Iris pigment epithelial cell (primary cell): ENCODE measurements at places on chromosomes 6 and 20.

- no peak for DNase-seq
These were observed 18.5 kb downstream of the VSTM2L start for GRCh38 chr20:37921341-37921929.

DNA sequence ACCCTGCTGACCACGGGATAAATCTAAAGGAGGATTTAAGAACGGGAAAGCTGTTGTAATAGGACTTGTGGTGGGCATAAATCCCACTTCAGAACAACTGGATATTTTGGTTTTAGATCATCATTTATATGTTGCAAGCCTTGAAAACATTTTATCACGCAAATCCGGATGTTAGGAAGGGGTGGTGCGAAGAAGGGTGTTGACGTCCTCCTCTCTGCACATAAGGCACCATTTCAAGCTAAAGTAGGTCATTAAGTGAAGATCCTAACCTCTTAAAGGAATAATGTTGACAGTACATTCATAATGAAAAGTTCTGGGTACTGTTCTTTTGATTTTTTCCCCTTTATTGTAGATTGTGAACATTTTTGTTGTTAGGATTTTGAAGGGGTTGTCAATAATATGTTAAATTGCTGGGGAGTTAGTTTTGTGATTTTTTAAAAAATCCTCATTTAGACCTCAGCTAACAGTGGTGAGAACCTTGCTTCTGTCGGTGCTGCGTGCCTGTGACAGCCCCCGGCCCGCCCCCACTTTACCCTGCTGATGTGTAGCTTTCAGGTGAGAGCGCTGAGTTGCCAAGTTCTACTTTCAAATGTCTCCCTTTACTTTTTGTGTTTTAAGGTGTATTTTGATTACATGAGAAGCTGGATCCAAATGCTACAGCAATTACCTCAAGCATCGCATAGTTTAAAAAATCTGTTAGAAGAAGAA is 88.8 kb downstream of the MAP3K4 start:
- no peak for DNase-seq

DNA sequence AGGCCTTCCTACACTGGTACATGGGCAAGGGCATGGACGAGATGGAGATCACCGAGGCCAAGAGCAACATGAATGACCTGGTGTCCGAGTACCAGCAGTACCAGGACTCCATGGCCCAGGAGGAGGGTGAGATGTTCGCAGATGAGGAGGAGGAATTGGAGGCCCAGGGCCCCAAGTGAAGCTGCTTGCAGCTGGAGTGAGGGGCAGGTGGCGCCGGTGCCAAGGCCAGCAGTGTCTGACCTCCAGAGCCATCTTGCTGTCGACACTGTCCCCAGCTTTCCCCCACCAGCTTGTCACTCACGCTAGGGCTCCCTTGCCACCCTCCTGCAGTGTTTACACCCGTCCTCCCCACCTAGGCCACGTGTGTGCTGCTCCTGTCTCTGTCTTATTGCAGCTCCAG is 12.2 kb downstream of the GABRR2 start:
- DNase-seq: no peak

DNA sequence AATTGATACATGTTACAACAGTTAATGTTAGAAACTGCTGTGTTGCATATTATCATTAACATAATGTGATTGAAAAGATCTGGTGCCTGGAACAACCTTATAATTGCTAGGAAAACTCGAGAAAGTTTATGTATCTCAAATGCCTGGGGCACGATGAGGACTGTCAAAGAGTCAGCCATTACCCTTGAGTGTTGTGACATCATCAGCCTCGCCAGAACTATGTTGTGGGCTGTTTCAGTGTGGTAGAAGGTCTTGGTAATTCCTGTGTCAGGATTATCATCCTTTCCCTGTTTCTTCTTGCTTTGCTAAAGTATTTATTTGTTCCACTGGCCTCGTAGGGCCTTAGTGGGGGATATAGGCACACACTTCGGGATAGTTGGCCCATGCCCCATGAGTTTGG is 185.1 kb downstream of the DTNBP1 start:
- DNase-seq: no peak

DNA sequence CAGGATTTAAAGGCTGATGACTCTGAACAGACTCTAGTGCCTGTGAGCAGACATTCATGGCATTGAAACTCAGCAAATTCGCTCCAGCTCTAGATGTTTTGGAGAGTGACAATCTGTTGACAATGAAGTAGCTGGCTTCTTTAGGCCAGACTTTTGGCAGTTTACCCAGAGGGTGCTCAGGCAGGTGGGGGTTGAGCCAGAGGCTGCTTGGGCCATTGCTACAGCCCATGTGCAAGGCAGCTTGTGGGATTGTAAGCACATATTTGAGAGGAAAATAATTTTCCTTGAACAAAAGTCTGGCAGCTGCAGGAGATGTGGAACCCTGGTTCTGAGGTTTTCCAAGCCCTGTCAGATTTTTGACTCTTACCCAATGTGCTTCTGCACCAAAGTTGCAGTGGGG is 311.6 kb downstream of the CDC5L start:
- DNase-seq: no peak

GRCh38 chr6:168808232-168808631 is 367.2 kb downstream of the SMOC2 start:
- DNase-seq: no peak

DNA sequence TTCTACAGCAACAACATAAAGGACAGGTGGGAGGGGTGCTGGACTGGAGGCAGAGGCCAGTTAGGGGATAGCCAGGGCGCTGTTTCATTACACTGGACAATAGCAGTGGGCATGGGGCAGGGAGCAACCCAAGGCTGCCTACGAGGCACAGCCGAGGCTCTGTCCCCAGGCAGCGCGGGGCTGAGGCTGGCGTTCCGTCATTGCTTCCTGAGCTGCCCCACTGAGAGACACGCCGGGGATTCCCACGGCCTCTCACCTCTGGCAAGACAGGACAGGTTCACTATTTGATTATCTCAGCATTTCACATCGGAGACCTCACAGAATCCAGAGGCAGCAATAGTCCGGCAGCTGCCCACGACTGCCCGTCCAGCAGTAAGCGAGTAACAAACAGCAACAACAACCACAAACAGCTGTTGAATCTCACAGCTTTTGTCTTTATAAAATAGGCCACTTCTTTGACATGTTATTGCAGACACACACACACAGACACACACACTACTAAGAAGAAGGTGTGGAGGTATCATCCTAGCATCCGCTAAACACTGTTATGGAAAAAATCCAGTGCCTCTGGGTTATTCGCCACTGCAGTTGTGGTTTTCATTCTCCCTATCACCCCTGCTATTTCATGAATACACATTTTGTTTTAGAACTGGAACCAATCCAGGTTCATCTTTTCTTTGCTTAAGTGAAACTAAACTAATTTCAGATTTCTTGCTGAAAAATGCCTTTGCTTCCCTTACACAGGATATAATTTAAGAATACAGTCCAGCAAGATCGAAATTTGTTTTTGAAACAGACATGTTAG is 19.5 kb downstream of the KIF25 start:
- DNase-seq: peak; percentile 15

GRCh38 chr6:70673601-70674000 is 5.9 kb downstream of the SMAP1 start:
- peak; percentile 65 for DNase-seq

DNA sequence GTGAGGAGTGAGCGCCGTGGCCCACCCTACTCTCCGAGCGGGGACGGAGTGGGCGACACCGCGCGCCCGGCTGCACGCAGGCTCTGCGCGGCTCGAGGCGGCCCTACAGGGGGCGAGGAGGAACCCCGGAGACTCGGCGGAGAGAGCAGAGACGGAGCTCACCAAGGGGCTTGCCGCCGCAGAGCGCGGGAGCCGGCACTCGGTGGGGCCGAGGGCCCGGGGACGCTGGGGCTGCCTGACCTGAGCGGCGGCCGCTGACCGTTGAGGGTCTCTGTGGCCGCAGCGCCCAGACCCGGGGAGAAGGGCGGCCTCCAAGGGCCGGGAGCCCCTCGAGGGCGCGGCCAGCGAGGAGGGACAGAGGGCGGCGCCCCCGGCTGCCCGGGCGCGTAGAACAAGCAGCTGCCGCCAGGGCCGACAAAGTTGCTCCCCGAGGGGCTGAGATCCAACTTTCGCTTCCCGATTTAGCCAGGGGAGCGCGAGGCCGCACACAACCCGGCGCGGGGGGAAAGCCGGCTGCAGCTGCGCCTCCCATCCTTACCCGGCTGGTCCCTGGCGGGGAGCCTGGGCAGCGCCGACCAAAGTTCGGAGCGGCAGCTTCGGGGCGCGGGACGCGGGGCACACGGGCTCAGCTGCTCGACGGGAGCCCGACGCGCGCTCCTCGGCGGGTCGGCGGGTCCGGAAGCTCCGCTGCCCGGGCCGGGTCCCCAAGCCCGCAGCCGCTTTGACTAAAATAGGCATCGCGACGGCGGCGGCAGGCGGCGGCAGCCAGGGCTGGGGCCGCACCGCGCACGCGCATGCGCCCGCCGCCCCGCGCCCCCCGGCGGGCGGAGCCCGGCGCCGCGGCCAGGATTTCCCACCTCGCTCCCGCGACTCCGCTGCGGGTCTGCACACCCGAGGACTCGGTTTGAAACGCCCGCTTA is 43.1 kb downstream of the POPDC3 start:
- DNase-seq: peak; percentile 47

GRCh38 chr20:64261138-64261537 is 5.6 kb downstream of the PCMTD2 start:
- DNase-seq: peak; percentile 74

GRCh38 chr6:32610682-32611296 is 21.1 kb upstream of the HLA-DRB1 start:
- DNase-seq: no peak

- DNase-seq: no peak
These were observed 39.7 kb downstream of the SLC26A8 start for GRCh38 chr6:35984701-35985100.

DNA sequence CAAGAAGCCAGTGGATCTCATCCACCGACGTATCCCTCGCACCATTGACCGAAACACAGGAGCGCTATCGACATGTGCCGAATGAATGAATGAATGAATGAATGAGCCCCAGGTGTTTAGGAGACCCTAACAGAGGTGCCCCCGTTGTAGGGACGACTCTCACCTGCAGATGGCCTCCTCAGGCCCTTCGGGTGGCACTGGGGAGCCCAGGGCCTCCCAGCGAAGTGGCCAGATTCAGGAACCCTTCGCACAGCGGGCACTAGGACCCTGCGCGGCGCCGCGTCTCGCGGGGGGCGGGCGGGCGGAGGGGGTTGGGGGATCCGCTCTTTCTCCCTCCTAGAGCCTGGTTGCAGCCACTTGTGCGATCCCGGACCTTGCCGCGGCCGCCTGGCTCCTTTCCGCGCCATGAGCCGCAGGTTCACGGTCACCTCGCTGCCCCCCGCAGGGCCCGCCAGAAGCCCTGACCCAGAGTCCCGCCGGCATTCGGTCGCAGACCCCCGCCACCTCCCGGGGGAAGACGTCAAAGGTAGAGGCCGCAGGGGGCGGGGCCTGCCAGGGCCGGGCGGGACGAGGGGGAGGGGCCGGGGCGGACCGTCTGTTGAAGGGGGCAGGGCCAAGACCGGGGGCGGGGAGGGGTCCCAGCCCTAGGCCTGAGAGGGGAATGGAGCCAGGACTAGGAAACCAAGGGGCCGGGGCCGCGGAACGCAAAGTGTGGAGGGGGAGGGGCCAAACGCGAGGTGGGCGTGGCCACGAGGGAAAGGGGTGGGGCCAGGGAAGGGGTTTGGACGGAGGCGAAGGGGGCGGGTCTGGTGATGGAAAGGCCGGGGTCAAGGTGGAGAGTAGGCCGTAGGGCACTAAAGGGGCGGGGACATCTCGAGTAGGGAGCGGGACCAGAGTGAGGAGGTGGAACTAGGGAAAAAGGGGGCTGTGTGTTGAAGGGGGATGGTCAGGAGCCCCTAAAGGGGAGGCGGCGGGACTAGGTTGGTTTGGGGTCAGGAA is 7.4 kb upstream of the SLC12A5 start:
- no peak for DNase-seq

GRCh38 chr6:5282191-5282623 is 20.9 kb downstream of the FARS2 start:
- DNase-seq: no peak

- no peak for DNase-seq
These were observed 15.4 kb downstream of the TAAR1 start for GRCh38 chr6:132643547-132643946.

DNA sequence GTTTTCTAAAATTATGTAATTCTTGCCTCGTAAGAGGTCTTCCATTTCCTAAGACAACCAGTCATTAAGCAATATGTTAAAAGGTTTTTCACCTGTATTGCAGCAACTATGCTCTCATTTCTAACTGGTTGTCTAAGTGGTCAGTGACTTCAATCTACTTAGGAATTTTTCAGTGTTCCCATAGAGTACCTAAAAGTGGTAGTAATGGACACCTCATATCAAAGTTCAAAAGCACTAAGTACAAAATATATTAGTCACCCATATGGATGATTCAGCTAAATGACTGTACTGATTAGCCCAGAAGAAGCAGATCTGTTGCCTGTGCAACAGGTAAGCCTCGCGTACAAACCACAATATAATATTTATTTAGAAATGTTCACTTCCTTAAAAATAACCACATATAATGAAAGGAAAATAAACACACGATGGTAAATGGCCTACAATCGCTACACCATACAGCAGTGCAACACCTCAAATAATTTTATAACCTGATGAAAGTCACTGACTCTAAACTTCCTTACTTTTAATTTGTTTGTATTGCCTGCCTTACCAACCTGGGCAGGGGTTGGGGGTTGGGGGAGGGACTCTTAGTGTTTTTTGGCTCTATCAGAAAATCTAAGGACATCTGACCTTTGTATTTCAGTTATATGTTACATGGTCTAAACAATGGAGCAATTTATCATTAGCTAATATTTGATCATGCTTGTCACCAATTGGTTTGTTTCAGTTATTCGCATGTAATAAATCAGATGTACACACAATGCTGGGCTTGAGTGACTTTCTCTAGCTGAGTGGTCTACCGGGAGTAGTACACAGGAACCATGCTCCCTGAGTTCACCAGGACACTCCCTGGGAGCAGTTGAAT is 105.9 kb downstream of the HIVEP2 start:
- DNase-seq: peak; percentile 78
